ENCODE measurements at places on chromosomes 11 and 22. TPM values are rescaled to one million over a fixed set of nuclear protein-coding genes. Genes with fewer than 3 reads are reported as not detected.

- DNase-seq, result no peak
These were observed 74.2 kb upstream of the SLC25A18 start for GRCh38 chr22:17489101-17489500.

DNA sequence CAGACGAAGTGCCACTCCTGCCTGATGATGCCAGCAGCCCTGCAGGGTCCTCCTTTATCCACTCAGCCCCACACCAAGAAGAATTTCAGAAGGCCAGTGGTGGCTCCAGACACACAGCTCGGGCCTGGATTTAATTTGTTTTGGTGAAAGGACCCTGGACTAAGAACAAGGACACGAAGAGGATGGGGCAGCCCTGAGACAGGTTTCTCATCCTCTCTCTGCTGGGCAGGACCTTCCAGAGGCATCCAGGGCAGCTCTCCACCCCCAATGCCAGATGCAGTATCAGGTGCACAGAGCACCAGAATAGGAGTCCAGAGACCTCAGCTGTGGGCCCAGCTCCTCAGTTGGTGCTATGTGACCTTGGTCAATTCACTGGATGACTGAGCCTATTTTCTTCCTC is 72.0 kb downstream of the TRIM29 start:
- no peak for DNase-seq

GRCh38 chr11:2709429-2709828 is 9.6 kb upstream of the KCNQ1OT1 start:
- no peak for DNase-seq

- no peak for DNase-seq
These were observed 5.3 kb downstream of the MMP11 start for GRCh38 chr22:23777776-23778576.

DNA sequence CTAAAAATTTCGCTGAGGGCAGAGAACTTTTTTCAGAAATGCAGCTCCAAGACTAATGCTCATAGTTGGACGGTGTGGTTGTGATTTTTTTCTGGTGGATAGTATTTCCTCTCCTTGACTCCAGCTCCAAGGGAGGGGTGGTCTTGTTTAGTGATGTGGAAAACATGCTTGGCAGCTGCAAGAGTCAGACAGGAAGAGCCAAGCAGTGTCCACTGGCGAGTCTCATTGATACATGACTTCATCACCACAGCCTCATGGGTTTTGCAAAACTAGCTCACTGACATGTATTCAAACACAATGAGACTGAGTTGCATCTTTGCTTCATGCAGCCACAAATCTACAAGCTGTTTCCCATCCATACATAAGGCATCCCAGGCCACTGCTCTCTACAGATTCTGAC is 7.3 kb upstream of the KCNJ1 start:
- DNase-seq, result no peak

- DNase-seq, result no peak
These were observed 52.8 kb upstream of the TENM4 start for GRCh38 chr11:79493555-79494171.

- DNase-seq, result no peak
These were observed 10.5 kb downstream of the IGSF22 start for GRCh38 chr11:18715476-18715875.

GRCh38 chr11:66035653-66036333 is 9.5 kb upstream of the CATSPER1 start:
- DNase-seq, result no peak

DNA sequence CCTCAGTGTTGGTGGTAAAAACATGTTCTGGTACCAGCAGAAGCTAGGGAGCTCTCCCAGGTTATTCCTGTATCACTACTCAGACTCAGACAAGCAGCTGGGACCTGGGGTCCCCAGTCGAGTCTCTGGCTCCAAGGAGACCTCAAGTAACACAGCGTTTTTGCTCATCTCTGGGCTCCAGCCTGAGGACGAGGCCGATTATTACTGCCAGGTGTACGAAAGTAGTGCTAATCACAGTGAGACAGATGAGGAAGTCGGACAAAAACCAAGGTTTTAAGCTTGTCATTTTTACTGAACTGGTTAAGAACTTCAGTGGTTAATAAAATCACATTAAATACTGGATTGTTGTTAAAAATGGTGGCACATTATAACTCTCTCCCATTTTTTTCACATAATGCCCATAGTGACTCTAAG is 42.6 kb upstream of the VPREB1 start:
- DNase-seq, result no peak

DNA sequence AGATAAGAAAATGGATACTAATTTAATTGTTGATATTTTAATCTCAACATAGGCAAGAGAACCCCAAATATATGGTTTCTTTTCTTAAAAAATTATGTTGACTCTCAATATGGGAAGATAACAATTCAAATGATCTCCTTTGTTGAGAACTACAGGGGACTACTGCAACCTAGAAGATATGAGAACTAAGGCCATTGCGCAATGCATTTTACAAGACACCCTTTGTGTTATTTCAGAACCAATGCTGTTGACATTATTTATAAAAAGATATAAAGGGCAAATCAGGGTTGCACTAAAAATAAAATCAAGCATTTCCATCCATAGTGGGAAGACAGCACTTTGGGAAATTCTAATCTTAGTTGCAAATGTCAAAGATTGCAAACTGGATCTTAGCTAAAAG is 322.3 kb downstream of the SOX6 start:
- no peak for DNase-seq

GRCh38 chr11:9073466-9074225 is 17.8 kb downstream of the SCUBE2 start:
- DNase-seq, result no peak

DNA sequence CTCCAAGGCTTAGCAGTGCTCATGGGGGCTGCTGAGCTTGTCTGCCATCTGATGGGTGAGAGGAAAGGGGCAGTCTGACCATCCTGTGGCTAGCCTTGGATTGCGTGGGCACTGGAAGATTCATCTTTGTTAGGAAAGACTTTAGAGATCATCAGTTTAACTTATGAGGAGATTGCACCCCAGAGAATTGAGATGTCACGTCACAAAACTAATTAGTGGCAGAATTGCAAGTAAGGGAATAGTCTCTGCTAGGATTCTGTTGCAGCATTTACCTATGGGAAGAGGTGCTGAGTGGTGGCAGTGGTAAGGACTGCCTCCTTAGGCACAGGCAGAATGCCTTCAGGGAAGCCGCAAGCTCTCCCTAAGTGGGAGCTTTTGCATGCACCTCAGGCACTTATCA is 42.8 kb upstream of the HSPA8 start:
- no peak for DNase-seq

DNA sequence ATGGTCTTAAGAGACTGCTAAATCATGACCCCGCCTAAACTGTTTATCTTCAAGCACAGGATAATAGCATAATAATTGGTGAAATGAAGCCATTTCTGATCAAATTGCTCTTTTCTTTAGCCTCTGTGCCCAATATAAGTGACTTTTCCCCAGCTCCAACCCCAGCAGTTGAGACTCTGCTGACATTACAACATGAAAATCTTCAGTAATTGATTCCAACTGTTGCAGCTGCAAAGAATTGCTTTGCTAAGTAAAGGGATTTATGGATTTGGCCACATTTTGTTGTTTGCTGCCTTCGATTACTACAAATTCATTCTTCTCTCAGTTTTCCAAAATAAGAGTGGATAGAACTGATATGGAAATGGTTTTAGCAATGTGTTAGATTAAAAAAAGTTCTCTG is 576.7 kb upstream of the LRRC4C start:
- DNase-seq, result no peak

- no peak for DNase-seq
These were observed 209.3 kb downstream of the TBC1D22A start for GRCh38 chr22:46971764-46972125.

DNA sequence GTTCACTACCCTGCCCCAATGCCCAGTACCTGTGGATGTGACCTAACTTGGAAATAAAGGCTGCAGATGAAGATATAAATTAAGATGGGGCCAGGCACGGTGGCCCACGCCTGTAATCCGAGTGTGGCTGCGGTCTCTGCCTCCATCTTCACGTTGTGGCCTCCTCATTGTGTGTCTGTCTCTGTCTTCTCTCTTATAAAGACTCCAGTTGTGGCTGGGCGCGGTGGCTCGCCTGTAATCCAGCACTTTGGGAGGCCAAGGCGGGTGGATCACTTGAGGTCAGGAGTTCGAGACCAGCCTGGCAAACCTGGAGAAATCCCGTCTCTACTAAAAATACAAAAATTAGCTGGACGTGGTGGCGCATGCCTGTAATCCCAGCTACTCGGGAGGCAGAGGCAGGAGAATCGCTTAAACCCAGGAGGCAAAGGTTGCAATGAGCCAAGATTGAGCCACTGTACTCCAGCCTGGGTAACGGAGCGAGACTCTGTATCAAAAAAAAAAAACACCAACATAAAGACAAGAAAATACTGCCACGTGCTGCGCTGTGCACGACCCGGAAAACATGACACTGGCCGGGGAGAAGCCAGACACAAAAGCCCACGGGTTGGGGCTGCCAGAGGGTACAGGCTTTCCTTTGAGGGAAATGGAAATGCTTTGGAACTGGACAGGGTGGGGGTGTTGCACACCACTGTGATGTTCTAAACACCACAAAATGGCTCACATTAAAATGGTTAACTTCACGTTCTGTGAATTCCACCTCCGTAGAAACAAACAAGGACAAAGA is 18.7 kb downstream of the CELSR1 start:
- DNase-seq, result no peak

DNA sequence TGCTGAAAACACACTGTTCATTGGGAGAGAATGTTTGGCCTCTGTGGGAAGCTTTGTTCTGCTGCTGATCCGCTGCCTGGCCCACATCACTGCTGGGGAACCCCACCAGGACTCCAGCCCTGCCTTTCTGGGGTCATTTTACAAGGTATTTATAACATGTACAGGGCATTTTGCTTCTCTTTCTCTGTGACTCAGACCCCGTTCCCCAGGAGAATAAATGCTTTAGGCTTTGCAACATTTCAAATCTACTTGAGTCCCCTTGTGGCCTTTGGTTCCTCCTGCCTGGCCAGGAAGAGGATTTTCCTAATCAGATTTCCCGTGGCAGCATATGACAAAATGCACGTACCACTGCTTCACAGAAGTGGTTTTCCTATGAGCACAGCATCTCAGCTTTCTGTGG is 43.0 kb downstream of the BTG4 start:
- DNase-seq, result no peak

GRCh38 chr11:58254936-58255335 is 13.1 kb downstream of the OR10W1 start:
- no peak for DNase-seq

- DNase-seq, result no peak
These were observed 686.5 kb downstream of the FAM181B start for GRCh38 chr11:82047200-82047599.

DNA sequence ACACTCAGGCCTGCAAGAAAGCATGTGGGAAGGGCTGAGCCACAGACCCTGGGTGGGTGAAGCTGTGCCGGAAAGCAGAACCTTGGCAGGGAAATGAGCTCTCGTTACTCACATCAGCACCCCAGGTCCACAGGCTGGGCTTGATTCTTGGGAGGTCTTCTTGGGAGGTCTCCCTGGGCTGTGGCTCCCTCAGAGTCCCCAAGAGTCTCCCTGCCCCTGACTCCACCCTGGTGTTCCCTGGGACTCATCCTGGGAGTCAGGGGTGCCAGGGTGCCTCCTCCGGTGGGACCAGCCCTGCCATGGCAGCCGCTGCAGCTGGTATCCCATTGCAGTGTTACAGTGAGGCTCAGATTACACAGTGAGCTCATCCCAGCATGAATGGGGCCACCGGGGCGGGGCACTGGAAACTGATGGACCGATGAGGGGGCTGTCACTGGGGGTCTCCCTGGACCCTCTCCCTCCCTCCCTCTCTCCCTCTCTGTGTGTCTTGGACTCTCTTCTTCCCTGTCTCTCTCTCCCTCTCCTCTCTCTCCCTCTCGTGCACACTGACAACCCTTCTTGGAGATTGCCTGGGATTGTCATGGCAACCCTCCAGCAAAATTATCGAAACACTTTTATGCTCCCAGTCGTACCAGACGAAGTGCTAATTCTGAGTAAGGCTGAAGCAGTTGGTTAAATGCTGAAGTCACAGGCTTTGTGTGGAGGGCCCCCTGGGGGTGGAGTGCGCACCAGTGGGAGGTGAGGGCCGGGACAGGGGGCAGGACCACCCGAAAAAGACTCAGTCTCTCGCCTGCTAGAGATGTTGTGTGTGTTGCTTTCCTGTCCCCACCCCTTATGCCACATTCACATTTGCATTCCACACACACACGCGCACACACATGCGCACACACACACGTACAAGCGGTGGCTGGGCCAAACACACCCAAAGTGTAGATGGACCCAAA is 8.6 kb upstream of the C11orf96 start:
- DNase-seq, result no peak

GRCh38 chr22:49920859-49921258 is 2.4 kb downstream of the CRELD2 start:
- DNase-seq, result no peak

GRCh38 chr11:60912851-60913528 is 968 bp upstream of the TMEM109 start:
- DNase-seq, result no peak

GRCh38 chr22:25062386-25063085 is 110.0 kb downstream of the KIAA1671 start:
- no peak for DNase-seq

GRCh38 chr11:93344855-93345333 is 14.4 kb downstream of the DEUP1 start:
- DNase-seq, result no peak

Gene HNRNPUL2
- 8.5 TPM for total RNA-seq

Gene PHLDB1
- total RNA-seq, result 64.2 TPM

Gene ANO5
- 1.7 TPM for total RNA-seq

Gene OR52H1
- not detected for total RNA-seq

Gene OR8D4
- not detected for total RNA-seq

Gene GPHA2
- not detected for total RNA-seq

Gene TMEM225
- not detected for total RNA-seq

Gene MYO7A
- 0.23 TPM for total RNA-seq

Gene PLAAT3
- total RNA-seq, result 68.2 TPM

Gene BTBD18
- not detected for total RNA-seq

Gene TUBGCP6
- total RNA-seq, result 19.8 TPM

Gene DERL3
- total RNA-seq, result 0.12 TPM

Gene C22orf39
- 33.1 TPM for total RNA-seq

Gene SLC22A8
- not detected for total RNA-seq

Gene PAAF1
- 6.0 TPM for total RNA-seq

Gene GAS2
- 1.2 TPM for total RNA-seq

Gene RAB38
- 10.5 TPM for total RNA-seq

Gene FXYD2
- 286 TPM for total RNA-seq
